ENCODE measurements at places on chromosomes 12 and 14.

DNA sequence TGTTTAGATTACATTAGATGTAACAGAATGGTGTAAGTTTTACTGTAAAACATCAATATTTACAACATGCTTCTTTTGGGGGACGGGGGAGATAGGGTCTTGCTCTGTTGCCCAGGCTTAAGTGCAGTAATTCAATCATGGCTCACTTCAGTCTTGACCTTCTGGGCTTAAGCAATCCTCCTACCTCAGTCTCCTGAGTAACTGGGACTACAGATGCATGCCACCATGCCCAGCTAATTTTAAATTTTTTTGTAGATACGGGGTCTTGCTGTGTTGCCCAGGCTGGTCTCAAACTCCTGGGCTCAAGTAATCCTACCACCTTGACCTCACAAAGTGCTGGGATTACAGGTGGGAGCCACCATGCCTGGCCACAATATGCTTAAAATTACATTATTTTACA, 23.8 kb downstream of the TUBA1A start:
- no peak for DNase-seq

- peak; percentile 10 for DNase-seq
Observed at GRCh38 chr14:88660056-88660455, 97.2 kb downstream of the ZC3H14 start.

- no peak for DNase-seq
Observed at GRCh38 chr14:96195441-96196081, 9.1 kb upstream of the BDKRB2 start.

DNA sequence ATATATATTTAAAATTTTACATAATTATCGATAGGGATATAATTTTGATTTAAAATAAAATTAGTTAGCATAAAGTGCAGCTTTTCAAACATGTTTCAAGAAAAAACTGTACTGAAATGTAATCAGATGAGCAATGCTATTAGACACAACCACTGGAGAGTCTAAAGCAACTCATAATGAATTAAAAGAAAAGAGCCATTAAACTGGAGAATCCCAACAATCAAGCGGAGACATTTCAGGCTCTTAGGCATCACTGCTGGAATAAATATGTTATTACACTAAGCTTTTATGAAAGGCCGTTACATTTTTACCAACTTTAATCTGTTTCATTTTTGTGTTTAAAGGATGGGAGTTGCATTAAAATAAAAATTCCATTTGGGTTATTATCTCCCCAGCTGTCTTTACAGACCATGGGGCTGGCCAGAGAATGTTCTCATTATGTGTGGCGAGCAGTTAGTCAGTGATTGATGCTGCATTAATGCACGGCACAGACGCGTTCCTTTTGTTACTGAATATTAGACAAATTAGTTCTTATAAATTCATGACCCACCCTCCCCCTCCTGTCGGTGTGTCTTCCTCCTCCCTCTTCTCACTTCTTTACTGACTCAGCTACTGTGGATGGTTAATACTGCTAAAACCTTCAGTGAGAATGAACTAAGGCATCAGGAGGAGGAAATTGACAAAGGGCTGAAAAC, 156.8 kb downstream of the PDZRN4 start:
- no peak for DNase-seq

DNA sequence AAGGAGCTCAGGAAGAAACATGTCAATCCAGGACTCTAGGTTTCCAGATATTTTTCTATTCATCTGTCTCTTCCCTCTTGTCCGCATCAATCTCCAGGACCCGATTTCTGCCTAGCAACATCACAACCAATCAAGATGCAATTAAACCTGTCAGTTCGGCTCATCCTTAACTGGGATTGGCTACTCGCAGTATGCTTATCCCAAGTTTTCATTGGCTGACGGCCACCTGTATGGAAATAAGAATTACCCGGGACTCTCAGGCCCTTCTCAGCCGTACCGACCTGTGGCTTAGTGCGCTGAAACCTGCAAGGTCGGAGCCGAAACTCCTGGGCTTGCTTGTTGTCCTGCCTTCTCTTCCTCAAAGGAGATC, 20.4 kb upstream of the ATP5MC2 start:
- peak; percentile 83 for DNase-seq

- no peak for DNase-seq
Observed at GRCh38 chr12:53274445-53274844, 6.3 kb downstream of the ESPL1 start.

GRCh38 chr12:58880639-58881038, 39.7 kb downstream of the LRIG3 start:
- DNase-seq, result no peak

GRCh38 chr14:22998329-22999012, 11.5 kb downstream of the C14orf93 start:
- DNase-seq, result no peak

GRCh38 chr12:109824731-109825130, 8.5 kb downstream of the TRPV4 start:
- DNase-seq, result no peak

GRCh38 chr12:18221726-18222125, 39.6 kb upstream of the PIK3C2G start:
- DNase-seq, result no peak

- peak; percentile 62 for DNase-seq
Observed at GRCh38 chr12:121803861-121804416, at the start of gene SETD1B. SETD1B (plus strand) TSS chr12:121804009; CDS start chr12:121804738, 729 bp downstream.

DNA sequence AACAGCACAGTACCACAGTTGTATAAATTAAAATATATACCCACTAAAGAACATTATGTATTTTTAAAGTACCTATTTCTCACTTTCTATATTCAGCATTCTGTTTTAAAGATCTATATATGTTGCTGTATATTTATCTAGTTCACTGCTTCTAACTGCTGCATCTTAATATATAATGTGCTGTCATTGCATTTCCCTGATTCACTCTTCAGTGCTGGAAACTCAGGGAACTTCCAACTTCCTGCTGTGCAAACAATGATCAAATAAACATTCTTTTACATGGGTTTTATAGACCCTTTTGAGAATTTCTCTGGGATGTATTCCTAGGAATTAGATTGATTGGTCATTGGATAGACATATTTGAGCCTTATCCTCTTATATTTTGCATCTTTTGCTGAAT, 379.1 kb downstream of the APAF1 start:
- DNase-seq, result no peak

- peak; percentile 25 for DNase-seq
Observed at GRCh38 chr14:56129933-56130332, 11.7 kb downstream of the PELI2 start.

- no peak for DNase-seq
Observed at GRCh38 chr14:58797010-58797429, 159.3 kb downstream of the DACT1 start.

DNA sequence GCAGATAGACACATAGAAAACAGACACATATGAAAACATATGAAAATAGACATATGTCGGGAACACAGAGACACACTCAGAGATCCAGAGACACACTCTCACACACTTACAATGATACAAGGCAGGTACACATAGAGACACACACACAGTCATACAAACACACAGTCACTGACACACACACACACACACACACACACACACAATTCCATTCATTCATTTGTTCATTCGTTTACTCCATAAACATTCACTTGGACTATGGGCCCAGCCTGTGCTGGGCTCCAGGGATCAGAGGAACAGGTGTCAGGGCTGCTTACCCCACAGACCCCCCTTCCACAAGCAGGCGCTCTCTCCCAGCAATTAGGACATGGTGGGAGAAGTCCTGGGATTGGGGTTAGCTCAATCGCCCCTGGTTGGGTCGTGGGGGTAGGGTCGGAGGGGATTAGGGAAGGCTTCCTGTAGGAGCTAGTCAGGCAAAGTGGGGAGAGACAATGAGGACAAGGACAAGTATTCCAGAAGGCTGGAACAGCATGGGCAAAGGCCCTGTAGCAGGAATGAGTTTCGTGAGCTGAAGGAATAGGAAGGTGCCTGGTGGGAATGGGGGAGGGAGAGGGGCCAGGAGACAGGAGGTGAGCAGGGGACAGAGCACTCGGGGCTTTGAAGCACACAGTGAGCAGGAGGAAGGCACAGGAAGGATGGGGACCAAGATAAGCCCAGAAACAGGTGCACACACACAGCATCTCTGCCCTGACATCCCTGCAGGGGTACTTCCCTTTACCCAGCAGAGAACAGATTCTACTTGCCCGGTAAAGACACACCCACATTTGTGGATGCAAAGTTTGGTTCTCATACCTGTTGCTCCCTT, 6.5 kb downstream of the RASAL1 start:
- DNase-seq, result no peak

GRCh38 chr12:11545484-11546330, 103.8 kb upstream of the ETV6 start:
- DNase-seq, result no peak

DNA sequence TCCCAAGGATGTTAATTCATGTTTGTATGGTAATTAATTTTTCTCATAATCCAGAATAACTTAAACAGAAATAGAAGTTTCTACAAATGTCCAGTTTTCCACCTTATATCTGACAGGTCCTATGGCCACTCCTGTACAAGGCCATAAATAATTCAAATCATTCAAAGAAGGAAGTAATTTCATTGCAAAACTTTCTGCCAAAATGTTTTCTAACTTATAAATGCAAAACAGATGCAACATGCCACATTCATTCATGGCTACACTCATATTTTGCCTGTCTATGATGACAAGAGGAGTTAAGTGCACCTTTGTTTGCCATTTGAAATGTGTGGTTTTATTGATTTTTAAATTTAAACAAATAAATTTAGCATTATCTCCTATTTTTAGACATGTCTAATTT, 34.4 kb downstream of the ITPR2 start:
- DNase-seq, result no peak

GRCh38 chr12:5778821-5779220, 166.2 kb downstream of the ANO2 start:
- DNase-seq, result no peak

DNA sequence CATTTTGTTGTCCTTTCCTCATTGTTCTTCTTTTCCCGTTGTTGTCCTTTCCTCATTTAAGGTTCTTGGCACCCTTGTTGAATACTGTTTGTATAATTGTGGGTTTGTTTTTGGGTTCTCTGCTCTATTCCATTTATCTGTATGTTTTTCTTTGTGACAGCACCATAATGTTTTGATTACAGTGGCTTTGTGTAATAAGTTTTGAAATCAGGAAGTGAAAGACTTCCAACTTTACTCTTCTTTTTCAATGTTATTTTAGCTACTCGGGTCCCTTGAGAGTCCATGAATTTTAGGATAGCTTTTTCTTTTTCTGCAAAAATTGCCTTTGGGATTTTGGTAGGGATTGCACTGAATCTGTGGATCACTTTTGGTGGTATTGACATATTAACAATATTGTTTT, 28.1 kb downstream of the ETNK1 start:
- DNase-seq, result peak; percentile 79

DNA sequence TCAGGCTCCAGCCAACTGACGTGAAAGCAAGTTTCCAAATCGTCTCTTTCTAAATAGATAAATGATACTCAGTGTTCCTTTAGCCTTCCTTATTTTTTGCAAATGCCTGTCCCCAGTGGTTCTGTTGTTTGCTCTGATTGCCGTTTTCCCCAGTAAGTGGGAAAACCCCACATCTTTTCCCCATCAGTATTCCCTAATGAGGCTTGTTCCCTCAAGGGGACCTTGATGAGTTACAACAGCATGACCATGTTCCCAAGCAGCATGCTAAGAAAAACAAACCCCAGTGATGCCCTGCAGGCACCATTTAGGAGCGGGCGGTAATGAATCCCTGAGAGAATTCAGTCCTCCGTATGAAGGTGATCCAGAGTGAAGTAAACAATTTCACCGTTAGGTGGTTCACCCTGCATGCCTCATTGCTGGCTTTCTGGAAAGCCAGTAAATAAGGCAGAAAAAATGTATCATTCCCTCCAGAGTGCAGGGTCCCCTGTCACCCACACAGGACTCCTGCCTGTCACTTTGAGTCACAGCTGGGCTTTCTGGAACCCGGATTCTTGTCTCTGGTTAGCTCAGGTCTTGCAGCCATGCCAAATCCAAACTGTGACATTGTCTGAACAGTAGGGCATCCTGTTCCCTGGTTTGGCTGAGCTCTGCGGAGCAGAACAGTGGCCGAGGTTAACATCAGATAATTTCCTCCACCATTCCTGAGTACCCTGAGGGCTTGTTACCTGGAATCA, 222.6 kb downstream of the RGS6 start:
- no peak for DNase-seq

DNA sequence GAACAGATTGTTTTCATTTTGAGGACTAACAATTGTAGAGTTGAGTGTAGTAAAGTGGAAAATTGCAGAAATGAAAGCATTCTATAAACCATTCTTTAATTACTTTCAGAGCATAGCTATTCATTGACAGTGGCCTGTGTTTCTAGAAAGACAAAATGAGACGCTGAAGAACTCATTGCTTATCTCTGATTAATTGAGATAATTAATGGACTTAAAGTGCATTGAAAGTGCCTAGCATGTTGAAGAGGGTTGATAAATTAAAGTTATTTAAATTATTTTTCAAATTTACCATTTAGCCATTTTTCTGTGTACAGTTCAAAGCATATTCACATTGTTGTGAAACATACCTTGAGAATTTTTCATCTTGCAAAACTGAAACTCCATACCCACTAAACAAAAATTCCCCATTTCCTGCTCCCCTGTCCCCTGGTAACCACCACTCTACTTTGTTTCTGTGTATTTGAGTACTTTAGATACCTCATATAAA, 57.4 kb downstream of the DAAM1 start:
- no peak for DNase-seq

- DNase-seq, result no peak
Observed at GRCh38 chr12:103729499-103729898, 111.5 kb downstream of the NT5DC3 start.

- DNase-seq, result no peak
Observed at GRCh38 chr12:59168647-59169046, 248.3 kb upstream of the LRIG3 start.

DNA sequence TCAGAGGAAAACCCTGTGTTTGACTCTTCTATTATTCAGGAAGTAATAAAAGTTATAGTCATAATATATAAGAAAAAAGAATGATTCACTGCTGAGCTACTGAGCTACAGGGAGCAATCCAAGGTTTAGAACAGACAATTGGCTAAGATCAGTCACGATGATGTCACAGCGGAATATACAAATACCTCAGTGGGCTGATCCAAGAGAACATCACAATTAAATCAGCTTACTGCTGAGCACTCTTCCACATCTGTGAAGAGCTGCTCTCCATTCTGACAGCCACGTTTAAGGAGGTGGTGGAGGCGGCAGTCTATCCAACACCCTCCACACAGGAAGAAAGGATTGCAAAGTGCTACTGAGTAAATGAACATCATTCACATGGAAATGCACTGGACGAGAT, 271.0 kb downstream of the APAF1 start:
- peak; percentile 50 for DNase-seq

Data from fibroblast of mammary gland (primary cell).